ENCODE measurements at places on chromosomes 4 and X.

- DNase-seq: no peak
Measured at GRCh38 chr4:105387466-105387865, 86.4 kb downstream of the PPA2 start.

DNA sequence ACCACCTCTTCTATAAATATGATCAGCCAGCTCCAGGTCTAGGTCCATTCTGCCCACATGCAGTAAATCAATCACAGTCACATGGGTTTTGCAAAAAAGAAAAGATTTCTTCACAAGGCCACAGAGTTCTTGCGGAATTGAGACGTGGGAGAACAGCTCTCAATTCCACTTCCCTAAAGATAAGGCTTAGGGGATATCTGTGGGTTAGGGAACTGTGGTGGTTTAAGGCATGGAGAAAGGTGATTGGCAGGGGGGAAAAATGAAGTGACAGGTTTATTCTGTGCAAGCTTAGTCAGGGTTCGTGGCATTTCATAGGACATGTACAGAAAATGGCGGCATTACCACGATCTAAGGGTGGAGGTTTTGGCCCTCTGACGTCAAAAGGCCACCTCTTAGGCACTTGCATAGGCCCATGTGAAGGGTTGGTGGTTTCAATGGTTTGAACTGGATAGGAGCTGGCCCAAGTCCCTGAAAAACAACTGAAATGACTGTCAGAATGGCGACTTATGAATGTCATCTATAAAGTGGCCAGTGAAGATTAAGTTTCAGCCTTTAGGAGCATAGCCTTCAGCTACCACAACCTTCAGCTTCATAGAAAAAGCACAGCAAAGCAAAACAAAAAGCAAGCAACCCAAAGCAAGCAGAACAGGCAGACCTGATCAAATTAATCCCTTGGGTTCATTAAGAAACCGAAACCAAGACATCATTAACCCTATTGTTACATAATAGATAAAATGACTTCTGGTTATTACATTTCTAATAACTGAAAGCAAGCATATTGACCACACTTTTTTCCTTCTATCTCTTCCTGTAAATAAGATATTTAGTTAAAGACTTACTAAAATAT is 289.8 kb upstream of the SFRP2 start:
- DNase-seq: no peak

DNA sequence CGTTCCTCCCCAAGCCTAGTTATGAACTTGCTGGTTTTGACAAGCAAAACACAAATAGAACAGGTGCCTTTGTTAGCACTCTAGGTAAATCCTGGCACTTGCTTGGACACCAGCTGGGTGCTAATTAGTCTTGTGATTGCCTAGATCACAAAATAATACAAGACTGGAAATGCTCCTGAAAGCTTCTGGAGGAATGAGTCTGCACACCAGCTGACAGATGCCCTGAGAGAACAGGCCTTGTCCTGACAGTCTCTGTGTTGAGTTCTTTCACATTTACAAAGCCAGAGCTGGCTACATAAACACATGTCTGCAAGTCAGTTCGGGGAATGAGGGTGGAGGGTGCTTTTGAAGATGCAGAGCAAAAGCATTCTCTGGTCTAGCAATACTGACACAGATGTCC is 93.8 kb downstream of the ELOVL6 start:
- DNase-seq: no peak

GRCh38 chr4:175996206-175996605 is 69.4 kb upstream of the WDR17 start:
- DNase-seq: no peak

GRCh38 chrX:53082773-53083616 is 828 bp downstream of the TSPYL2 start:
- no peak for DNase-seq

GRCh38 chrX:136666088-136666487 is 18.1 kb downstream of the CD40LG start:
- no peak for DNase-seq

- no peak for DNase-seq
Measured at GRCh38 chrX:108415891-108416290, 22.3 kb downstream of the COL4A6 start.

DNA sequence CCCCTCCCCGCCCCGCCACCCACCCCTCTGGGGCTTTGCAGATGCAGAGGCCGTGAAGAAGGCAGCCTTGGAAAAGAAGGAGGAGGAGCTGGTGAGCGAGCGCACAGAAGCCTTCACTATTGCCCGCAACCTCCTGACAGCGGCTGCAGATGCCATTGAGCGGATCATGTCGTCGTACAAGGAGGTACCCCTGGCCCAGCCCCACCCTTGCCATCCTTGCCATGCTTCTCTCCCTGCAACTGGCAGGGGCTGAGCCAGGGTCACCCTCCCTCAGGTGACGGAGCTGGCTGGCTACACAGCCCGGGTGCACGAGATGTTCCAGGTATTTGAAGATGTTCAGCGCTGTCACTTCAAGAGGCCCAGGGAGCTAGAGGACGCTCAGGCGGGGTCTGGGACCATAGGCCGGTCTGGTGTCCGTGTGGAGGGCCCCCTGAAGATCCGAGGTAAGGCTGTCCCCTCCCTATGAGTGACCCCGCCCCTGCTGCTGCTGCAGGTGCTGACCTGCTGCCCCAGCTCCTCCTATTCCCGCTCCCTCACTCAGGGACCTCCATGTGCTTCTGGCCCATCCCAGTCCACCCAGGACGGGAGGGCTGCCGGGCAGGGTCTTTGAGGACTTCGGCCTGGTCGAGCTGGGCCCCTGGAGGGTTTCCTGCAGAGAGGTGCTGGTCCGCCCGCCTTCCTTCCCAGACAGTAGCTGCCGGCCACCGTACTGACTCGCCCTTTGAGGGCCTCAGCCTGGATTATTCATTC is 11.6 kb downstream of the ABCD1 start:
- no peak for DNase-seq

DNA sequence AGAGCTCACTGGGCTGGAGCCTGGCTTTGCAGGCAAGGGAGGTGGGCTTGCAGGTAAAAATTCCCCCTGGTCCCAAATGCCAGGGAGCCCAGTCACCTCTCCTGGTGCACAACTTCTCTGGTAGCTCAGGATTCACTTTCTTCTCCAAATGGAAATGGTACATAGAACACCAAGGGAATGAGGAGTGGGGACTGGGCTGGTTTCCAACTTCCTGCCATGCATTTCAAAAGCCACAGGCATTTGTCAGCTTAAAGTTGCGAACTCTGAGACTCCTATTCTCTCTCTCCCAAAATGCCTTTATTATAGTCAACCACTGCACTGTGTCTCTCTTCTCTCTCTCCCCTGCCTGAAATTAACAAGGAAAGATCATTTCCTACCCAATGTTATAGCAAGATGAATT is 177.3 kb downstream of the GRIA3 start:
- no peak for DNase-seq

DNA sequence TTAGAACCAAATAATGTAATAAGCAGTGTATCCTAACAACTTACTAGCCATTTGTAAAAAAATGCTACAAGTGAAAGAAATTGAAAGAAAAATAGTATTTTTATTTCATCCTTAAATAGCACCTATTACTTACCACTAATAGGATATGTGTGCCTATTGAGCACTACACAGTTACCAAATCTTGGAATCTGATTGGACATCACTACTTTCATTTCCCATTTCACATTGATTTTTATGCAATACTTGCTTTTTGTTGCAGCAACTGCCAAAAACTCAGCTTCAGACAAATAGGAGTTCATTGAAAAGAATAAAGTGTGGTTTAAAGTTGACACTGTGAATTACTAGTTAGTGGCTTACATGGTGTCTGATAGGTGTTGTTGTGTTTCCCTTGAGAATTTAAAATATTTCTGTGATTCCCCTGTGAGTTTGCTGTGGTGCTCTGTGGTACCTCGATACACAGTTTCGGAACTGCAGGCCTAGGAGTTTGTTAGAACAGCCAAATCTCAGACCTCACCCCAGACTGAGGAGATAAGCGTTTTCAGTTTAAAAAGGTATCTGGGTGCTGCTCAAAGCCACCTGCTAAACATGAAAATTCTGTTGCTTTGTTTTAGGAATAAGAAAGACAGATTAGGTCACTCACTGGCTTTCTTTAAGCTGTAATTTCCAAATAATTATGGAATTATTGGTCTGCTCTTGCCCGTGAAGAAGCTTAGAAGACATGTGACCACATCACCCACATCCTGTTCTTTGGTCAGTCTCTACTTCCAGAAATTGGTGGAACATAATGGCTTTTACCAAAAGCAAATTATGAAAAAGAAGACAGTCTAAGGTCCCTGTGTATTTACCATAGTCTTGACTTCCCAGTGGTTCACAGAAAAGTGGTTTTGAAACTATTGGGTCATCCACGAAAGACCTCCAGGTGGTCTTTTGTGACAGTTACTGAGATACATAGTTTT is 97.8 kb downstream of the SYTL5 start:
- DNase-seq: no peak

GRCh38 chrX:133412246-133412645 is 3.0 kb downstream of the GPC4 start:
- DNase-seq: no peak
